ENCODE measurements at places on chromosomes 12 and 14.

DNA sequence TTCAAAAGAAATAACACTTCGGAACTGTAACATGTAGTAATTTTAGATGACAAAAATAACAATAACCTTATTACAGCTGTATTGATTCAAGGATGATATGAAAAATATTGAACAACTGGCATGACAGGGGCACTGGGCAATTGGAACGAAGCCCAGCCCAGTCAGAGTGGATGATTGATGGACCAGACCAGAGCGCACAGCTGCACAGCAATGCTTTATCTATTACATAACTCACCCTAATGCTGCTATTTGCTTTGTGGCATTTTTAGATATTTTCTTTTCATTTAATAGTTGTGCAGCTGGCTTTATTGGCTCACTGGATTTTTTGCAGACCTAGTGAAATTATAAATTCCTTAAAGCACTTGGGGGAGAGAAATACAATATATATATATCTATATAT, 26.9 kb upstream of the FERMT2 start:
- peak; percentile 34 for DNase-seq

GRCh38 chr14:67410313-67410712, 1.7 kb downstream of the PLEK2 start:
- peak; percentile 19 for DNase-seq

DNA sequence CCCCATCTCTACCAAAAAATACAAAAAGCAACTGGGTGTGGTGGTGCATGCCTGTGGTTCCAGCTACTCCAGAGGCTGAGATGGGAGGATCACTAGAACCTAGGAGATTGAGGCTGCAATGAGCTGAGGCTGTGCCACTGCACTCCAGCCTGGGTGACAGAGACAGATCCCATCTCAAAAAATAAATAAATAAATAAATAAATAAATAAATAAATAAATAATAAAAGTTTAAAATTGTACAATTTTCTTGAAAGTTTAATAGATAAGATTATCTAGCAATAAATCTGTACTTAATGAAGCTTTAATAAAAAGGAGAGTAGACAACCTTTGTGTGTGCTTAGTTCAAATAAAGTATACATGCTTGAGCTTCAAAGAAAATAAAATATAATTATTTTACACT, 310.0 kb upstream of the LRIG3 start:
- no peak for DNase-seq

- no peak for DNase-seq
These were observed 8.3 kb upstream of the SERPINA1 start for GRCh38 chr14:94396628-94397225.

- no peak for DNase-seq
These were observed 209.5 kb downstream of the RBM19 start for GRCh38 chr12:113756609-113757008.

- no peak for DNase-seq
These were observed 49.5 kb upstream of the FOXN3 start for GRCh38 chr14:89466484-89466883.

DNA sequence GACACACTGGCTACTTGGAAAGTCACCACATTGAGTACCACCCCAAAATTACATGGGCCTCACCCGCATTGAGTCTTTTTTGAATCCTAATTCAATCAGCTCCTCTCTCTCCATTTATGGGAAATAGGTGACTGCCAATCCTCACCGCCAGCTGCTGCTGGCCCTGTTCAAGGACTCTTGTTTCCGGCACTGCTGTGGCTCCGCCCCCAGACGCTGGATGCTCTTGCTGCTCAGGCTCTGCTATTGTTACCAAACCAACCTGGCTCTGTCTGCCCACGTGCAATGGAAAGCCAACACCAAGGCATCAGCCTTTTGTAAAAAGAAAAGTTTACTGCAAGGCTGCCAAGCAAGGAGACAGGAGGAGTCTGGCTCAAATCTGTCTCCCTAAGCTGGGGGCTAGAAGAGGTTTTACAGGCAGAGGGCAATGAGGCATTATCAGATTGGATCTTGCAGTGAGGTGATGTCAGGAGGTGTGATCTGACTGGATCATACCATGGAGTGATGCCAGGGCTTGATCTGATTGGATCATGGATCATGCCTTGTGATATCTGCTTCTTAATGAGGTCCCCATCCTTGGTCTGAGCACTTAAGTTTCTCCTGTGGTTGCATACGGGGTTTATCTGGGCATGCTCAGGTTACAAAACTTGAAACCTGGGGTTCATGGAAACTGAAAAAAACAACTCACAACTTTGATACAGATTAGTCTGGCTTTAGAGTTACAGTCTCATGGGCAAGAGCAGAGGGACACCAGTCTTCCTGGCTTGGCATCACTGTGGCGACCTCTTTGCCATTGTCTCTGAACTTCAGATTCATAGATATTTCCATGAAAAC, 117.1 kb upstream of the SLC35F4 start:
- DNase-seq, result peak; percentile 22

GRCh38 chr12:32273712-32274111, 125.6 kb upstream of the FGD4 start:
- peak; percentile 15 for DNase-seq

- no peak for DNase-seq
These were observed 12.2 kb upstream of the TUBA1A start for GRCh38 chr12:49200919-49201594.

DNA sequence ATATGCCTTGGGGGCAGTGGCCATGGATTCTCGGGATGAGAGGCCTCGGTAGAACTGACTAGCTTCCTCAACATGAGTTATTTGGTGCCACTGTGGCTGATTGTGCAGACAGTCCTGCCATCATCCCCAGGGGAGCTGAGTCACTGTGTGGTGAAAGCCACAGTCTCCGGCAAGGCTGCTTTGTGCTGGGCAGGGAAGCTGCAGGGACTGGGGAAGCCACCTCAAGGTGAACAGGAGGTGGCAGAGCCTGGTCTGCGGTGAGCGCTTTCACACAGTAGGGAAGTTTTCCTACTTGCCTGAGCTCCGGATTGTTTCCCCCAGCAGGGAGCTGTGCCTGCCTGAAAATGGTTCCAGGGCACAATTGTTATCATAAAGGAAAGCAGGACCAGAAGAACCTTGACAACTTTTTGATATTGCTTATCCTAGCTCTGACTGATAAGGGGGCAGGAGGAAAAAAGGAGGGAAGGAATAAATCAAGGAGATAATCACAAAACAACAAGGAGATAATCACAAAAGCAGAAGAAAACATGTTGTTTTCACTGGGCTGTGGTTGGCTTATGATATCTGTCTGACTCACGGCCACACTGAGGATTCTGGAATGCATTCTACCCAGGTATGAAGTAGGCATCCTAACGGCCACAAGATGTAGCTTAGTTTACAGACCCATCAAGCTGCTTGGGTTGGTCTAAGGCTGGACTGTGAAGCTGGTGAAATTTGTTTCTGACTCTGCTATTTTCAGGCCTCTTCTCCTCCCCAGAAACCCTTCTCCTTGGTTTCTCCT, 32.2 kb upstream of the GNG2 start:
- no peak for DNase-seq

DNA sequence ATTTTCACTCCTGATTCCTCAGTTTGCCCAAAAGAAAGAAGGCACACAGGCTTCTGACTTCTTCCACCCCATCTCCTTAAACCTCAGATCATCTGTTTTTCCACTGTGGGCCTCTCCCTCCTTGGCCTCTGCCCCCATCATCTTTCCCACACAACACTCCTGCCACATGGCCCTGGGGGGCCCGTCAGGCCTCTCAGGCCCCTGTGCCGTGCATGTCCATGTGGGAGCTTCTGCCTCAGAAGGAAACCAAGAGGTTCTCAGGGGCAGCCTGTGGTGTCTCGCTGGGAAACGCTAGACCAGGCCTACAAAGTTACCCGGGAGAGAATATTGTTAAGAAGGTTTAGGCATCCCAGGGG, 8.0 kb downstream of the KLHL33 start:
- no peak for DNase-seq

- no peak for DNase-seq
These were observed 182.9 kb downstream of the NOVA1 start for GRCh38 chr14:26414926-26415325.

GRCh38 chr14:21882226-21882625, 208.6 kb upstream of the OR4E1 start:
- no peak for DNase-seq
